EL (cell line): ENCODE measurements at places on chromosomes 12 and 14.

- peak; percentile 76 for DNase-seq
Measured at GRCh38 chr12:57166971-57167371, 19.6 kb upstream of the LRP1-AS start.

DNA sequence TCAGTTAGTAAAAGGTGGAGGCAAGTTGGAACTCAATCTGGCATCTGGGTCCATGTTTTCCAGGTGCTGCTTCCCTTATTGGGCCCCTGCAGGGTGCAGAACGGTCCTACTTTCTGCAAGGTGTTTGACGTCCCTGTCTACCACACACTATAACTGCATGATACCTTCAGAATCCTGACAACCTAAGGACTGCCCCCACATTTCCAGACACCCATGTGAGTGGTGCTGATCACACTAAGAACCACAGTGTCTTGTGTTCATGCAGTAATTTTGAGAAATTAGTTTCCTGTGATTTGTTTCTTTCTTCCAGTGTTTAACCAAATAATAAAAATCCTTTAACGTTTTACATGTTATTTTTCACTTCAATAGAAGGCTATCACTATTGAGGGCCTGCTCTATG is 121.1 kb upstream of the MDM1 start:
- no peak for DNase-seq

- peak; percentile 36 for DNase-seq
Measured at GRCh38 chr12:116184763-116185162, 92.7 kb downstream of the MED13L start.

DNA sequence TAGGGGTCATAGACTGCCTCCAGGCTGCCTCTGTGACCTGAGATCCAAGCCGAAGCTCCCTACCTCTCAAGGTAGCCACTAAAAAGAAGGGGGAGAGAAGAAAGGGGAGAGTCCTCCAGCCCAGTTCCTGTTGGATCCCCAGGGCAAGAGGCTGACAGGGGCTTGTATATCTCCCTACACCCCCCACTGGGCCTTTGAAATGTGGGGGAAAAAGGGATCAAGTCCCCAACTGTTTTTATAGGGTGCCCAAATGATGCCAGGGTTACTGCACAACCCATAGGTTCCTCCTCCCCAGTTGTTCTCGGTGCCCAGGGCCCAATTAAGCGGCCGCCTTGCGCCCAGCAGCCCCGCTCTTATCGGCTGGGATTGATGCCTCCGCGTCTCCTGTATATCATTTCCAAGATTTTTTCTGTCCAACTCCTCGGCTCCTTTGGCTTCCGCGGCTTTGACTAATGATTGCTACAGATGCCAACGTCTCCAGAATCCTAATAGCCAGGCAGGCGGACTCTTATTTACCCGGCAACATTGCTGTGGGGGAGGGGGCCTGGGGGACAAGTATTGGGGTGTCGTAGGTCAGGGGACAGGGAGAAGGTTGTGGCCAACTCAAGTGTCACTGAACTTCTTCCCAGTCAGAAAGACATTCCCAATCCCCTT is 7.6 kb upstream of the HOXC4 start:
- no peak for DNase-seq

DNA sequence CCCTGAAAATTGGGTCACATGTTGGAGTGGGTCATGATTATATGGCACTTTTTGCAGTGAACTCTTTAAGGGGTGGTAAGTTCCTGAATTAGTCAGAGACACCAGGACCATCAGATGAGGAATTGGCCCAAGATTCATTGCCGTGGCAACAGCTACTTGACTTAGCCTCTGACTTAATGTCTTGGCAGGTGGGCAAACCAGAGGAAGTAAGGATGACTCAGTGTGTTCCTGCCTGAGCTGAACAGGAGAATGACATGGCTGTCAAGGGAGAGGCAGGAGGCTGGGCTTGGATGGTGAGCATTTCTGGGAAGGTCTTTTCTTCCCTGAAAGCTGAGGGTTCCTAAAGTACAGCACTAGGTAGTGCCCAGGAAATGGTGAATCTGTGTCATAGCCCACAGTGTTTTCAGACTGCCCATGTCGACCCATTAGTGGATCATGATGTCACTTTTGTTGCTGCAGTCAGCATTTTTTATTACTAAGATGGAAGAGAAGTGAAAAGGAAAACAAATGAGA is 170.1 kb upstream of the PWP1 start:
- DNase-seq, result peak; percentile 79

DNA sequence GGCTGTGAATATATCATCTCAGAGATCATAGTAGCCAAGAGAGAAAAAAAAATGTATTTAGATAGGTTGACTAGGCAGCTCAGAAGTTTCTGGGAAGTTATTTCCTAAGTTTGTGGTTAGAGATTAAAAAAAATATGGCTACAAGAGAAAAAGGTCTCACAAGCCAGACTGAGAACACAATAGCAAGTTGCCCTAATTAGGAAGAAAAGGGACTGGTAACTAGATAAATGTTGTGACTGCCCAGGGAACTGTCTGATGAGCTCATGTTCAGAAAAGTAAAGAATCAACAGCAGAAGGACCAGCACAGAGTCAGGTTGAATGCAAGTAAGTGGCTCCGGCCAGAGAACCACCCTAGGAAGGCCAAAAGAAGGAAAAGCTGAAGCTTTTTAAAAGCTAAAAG is 256.6 kb downstream of the PRKD1 start:
- DNase-seq, result peak; percentile 5

DNA sequence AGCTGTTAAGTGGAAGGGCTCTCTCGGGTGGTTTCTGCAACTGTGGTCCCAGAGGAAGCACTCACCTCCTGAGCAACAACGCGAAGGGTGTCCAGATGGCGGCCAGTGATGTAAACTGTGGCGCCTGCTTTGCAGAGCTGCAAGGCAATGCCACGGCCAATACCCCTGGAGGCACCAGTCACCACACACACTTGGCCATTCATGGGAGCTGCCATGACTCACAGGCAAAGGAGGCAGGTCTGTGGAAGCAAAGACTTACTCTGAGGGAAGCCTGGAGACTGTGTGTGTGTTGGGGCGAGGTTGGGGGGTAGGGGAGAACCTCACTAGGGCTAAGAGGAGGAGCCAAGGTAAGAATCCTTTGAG is 707 bp downstream of the DHRS1 start:
- peak; percentile 91 for DNase-seq

DNA sequence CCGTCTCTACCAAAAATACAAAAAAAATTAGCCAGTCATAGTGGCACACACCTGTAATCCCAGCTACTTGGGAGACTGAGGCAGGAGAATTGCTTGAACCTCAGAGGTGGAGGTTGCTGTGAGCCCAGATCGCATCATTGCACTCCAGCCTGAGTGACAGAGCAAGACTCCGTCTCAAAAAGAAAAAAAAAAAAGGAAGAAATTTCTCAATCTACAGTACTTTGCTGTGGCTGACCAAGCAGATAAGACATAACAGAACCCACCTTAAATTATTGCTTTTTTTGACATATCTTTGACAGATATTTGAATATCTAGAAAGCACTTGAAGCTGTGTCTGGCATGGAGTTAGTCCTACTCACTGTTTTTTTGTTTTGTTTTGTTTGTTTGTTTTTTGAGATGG is 34.9 kb upstream of the HNF1A start:
- DNase-seq, result no peak

- DNase-seq, result no peak
Measured at GRCh38 chr14:96261053-96261452, 5.0 kb downstream of the BDKRB1 start.

GRCh38 chr14:51342226-51342625 is 102.2 kb downstream of the TMX1 start:
- DNase-seq, result peak; percentile 56

DNA sequence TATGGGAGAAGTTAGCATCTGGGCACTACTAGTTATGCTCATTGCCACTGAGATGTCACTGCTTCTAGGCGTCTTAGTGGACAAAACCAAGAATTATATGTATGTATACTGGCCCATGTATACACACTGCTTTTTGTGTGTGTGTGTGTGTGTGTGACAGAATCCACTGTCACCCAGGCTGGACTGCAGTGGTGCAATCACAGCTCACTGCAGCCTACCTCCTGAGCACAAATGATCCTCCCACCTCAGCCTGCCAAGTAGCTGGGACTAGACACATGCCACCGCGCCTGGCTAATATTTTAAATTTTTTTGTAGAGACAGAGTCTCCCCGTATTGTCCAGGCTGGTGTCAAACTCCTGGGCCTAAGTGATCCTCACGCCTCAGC is 25.2 kb downstream of the LIMA1 start:
- DNase-seq, result peak; percentile 26

- DNase-seq, result peak; percentile 3
Measured at GRCh38 chr12:21054334-21054733, 76.7 kb upstream of the SLCO1B1 start.

DNA sequence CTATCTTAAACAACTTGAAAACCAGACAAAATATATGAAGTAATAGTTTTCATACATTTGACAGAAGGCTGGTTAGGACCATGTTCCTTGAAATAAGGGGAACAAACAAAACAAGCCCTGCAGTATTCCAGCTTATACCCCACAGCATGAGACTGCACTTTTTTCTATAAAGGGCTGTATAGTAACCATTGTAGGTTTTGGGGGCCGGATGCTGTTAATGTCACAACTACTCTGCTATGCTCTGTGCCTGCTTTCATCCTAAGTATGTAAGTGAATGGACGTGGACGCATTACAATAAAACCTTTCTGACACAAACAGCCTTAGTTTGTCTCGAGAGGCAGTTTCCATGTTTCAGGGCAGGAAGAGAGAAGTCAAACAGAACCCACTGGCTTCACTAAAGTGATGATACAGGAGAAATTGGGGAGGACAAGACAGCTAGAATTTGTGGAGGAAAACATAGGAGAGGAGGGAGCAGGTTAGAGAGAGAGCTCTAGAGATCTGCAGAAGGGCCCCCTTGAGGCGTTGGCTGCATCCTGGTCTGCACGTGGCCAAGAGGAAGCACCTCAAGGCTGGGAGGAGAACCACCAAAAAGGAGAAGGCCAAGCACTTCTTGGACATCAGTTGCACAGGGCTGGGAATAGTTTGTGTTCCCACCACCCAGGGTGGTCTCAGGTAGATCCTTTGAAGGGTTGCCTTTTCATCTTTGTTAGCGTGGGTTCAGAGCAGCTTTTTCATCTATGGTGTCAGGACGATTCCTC is 63.7 kb downstream of the TRAF3 start:
- DNase-seq, result no peak

GRCh38 chr12:102300824-102301461 is 103.3 kb upstream of the PMCH start:
- peak; percentile 64 for DNase-seq

DNA sequence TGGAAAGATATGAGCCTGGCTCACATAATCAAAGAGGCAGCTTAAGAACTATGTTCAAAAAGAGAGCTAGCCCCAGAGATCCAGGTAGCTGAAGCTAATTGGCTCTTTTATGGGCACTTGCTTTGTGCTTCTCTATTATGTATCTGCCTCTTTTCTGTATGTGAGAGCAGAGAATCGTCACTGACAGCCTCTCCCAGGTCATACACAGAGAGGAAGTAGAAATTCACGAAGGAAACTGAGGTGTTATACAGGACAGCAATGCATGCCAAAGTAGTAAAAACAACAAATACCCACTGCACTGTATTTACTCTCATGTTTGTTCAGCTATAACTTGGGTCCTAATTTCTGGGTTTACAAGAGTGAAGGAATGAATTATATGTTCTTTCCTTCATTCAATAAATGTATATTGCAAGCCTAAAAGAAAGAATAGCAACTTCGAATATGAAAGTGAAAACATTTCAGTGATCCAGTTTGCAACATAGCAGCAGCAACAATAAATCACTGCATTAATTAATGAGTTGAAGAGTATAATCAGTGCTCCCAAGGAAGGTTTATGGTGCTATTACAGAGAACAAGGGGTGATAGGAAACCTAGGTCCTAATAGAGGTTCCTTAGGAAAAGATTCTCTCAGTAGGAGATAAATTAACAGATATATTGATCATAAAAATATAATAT is 47.1 kb upstream of the ATXN7L3B start:
- DNase-seq, result no peak

DNA sequence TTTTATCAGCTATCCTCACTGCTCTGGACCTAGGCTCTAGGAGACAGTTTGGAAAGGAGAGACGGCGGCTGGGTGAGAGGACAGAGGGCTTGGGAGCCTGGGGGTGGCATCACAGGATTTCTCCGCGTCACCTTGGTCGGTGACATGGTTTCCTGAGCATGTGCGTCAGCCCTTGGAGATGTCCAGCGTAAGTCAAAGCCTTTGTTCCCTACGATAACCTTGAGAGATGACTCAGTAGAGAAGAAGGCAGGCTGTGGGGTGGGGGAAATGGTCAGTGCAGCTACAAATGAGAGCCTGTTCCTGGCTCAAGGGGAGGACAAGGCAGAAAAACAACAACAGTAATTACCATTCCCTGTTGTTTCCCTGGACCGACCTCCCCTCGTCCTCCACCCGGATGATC is 90.2 kb upstream of the TBX3 start:
- peak; percentile 62 for DNase-seq

- peak; percentile 8 for DNase-seq
Measured at GRCh38 chr14:69877492-69877891, 1.7 kb upstream of the SMOC1 start.

- DNase-seq, result no peak
Measured at GRCh38 chr12:77953528-77954205, 123.0 kb downstream of the NAV3 start.

DNA sequence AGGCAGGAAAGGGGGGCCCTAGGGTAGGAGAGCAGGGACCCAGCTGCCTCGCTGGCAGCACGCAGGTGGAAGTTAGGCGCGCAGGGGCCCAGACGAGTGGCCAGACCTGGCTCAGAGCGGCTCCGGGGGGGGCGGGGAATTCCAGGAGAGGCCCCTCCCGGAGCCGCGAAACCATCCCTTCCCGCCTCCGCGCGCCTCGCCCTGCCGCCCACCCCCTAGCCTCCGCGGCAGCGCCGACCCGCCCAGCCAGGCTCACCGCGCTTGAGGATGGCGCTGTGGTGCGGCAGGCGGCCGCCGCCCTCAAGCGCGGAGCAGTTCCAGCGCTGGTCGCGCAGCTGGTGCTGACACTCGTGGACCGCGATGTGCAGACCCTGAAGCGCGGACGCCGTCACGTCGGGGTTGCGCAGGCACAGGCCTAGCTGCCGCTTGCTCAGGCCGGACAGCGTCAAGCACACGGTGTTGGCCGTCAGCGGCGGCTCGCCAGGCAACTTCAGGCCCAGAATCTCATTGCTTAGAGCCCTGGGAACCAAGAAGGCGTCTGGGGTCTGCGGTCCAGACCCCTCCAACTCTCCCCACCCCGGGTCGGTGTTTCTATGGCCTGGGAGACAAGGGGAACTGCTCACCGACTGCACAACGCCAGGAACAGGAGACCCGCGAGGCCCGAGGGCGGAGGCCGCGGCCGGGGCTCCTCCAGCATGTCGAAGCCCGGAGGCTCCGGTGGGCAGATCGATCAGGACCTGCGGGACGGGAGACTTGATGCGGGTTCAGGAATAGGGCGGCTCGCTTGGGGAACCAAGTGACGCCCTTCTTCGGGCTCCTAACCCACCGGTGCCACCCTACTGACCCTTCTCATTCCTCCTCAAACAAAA is 1.5 kb downstream of the WNT10B start:
- DNase-seq, result no peak

DNA sequence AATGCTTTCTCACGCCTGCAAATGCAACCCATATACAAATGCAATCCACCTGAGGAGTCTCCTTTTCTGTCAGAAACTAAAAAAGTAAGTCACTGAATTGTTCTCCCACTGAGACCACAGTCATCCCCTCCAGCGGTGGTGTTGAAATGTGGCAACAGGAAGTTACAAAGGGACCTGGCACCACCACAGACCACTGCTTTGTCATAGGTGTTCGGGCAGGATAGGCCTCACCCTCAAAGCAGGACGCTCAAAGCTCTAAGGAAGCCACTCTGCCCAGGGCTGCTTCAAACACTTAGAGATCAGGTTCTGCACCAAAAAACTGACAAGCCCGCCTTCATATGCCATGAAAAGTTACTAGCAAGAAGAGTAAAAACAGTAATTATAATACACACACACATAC is 11.3 kb downstream of the PHLDA1 start:
- DNase-seq, result peak; percentile 81

- no peak for DNase-seq
Measured at GRCh38 chr12:52217223-52217622, 15.8 kb upstream of the KRT7 start.

GRCh38 chr12:55001198-55001868 is 16.8 kb upstream of the TESPA1 start:
- no peak for DNase-seq
